Bone marrow (tissue), 2 donors: ENCODE measurements at places on chromosomes 3 and 15.

GRCh38 chr3:139499536-139499935 lies 23.2 kb upstream of the RBP2 start:
- DNase-seq, result no peak

- no peak for DNase-seq
Observed at GRCh38 chr3:22947851-22948250, 255.3 kb upstream of the UBE2E2 start.

DNA sequence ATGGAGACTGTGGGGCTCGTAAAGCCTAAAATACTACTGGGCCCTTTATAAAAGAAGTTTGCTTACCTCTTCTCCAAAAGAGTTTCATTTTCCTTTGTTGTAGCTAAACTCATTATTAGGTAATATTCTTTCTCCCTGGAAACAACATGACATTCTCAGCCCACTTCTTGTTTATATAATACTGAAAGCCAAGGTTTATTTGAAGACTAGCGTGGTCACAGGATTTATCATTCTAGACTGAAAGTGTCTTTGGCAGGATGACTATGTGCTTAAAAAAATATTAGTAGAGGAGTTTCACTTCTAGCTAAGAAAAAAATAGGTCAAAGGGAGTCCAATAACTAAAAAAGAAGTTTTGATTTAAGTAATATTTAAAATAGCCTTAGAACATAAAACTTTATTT lies 1085.2 kb upstream of the CADM2 start:
- no peak for DNase-seq

GRCh38 chr15:53404930-53405493 lies 354.5 kb downstream of the WDR72 start:
- DNase-seq, result no peak

DNA sequence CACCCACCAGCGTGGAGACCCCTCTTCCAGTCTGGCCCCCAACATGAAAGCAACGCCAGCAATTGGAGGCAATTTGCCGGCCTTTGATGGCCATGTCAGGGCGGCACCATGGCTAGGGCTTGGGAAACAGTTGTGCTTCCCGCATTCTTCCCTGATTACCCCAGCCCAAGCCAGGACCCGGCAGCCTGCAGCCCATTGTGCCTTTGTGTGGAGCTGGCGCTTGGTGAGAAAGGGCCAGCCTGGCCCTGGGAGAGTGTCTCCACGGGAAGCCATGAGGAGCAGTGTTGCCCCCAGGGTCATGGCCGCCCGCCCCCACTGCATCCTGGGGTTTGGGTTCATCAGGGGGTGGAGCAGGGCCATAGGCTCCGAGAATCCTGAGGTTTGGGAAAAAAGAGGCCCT lies 66.0 kb downstream of the DNAJB8 start:
- DNase-seq, result no peak

DNA sequence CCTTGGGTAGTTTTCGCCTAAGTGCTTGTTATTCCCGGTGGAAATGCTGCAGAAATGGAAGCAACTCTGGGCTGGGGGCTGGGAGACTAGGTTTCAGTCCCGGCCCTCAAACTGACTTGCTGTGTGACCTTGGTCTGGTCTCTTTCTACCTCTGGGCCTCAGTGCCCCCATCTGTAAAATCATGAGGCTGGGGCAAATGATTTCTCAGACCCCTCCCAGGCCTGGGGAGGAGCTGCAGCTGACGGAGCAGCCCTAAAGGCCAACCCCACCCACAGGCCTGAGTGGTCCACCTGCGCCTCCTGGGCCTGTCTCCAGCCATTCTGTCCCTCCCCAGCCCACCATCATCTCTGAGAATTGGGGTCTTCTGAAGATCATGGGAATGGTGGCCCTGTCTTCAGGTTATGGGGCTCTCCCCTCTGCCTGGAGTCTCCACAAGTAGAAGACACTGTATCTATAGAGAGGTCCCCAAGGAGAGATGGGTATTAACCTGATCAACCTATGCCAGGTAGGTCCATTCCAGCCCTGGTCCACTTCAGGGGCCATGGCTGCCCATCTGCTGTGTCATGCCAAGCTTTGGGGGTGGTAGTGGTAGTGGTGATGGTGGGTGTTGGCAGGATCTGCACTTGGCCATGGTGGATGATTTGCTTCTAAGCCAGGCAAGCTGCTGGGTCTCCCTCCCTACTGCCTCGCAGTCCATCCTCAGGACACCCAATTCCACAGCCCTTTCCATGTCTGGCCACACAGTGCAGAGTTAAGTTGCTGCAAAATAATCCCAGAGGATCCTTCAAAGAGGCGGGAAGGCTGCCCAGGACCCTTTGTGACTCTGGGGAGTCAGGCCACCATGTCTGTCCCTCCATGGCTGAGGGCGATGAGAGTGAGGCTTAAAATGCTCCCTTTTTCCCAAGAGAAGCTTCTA lies 46.0 kb downstream of the ITGA11 start:
- DNase-seq, result no peak
